HT1080 (cell line): ENCODE measurements at places on chromosomes 2 and 18. TPM values are rescaled to one million over a fixed set of nuclear protein-coding genes. Genes with fewer than 3 reads are reported as not detected.

Gene FOXD4L1
- 0.05 TPM in 1 of 2 replicates, not detected in the other for total RNA-seq

DNA sequence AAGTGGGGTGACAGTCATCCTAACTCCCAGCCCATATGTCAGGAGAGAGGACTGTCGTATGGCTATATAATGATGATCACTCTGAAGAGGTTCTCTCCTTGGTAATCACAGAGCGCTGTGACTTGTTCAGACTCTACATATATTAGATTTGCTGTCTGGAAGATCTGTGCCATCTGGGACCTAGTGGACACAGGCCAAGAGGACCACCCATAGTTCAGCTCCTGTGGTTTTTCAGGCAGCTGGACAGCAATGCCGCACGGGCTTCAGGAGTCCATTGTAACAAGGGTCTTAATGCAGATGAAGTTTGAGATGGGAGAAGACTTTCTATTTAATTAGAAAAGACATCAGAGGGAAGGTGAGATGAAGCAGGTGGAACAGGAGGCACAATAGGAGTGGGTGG is 40.1 kb upstream of the EPHA4 start:
- DNase-seq: no peak

GRCh38 chr2:166784296-166784946 is 103.9 kb upstream of the XIRP2 start:
- DNase-seq: no peak

- DNase-seq: no peak
Observed at GRCh38 chr18:67239826-67240225, 276.7 kb downstream of the DSEL start.

GRCh38 chr2:102359527-102359926 is 3.9 kb downstream of the IL18R1 start:
- DNase-seq: no peak

- DNase-seq: no peak
Observed at GRCh38 chr2:171568089-171568488, 45.8 kb downstream of the CYBRD1 start.
